ENCODE measurements at places on chromosomes 5 and 9.

DNA sequence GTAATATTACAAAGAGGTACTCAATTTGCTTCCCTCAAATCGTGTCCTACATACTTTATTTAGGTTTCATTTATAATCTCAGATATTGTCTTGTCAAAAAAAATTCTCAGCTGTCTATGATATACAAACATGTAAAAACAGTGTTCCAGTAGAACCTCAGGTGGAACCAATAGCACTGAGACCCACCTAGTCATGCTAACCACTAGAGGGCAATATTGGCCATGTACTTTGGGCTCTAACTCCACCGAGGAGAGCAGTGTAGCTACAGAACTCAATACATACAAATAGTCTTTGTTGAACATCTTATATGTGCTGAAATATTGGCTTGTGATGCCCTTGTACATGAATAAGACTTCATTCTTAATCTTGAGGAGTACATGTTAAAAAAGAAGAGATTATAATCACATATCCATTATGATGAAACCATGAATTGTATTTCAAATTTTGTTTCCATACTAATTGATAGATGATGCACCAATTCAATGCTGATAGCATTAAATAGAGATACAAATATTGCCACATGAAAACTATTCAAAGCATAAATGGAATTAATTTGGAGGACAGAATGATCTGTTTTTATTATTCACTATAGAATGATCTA, 71.2 kb upstream of the CNTLN start:
- no peak for DNase-seq

DNA sequence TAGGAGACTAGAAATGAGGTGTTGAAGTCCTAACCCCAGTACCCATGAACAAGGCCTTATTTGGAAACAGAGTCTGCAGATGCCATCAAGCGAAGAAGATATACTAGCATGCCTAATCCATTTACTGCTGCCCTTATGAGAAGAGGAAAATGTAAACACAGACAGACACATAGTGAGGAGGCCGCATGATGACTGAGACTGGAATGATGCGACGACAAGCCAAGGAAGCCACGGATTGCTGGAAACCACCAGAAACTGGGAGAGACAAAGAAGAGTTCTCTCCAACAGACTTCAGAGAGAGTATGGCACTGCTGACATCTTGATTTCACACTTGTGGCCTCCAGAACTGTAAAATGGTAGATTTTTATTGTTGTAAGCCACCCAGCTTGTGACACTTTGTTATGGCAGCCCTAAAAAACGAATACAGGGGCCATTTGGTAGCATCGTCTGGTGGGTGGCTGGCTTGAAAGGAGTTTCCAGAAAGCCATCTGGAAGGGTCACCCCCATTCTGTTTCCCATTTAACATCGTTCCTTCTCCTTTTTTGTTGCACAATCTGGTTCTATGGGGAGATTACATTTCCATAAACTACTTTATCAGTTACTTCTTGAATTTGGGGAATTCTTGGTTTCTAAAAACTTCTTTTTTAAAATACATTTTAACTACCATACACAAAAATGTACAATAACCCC, 193.1 kb downstream of the HSD17B3 start:
- no peak for DNase-seq

- DNase-seq, result no peak
Measured at GRCh38 chr5:136526791-136527190, 161.4 kb upstream of the TRPC7 start.

- no peak for DNase-seq
Measured at GRCh38 chr5:39063037-39063436, 11.2 kb downstream of the RICTOR start.

GRCh38 chr5:51188001-51188591, 195.2 kb upstream of the ISL1 start:
- no peak for DNase-seq

- DNase-seq, result no peak
Measured at GRCh38 chr9:68983008-68983411, 30.9 kb downstream of the PRKACG start.

DNA sequence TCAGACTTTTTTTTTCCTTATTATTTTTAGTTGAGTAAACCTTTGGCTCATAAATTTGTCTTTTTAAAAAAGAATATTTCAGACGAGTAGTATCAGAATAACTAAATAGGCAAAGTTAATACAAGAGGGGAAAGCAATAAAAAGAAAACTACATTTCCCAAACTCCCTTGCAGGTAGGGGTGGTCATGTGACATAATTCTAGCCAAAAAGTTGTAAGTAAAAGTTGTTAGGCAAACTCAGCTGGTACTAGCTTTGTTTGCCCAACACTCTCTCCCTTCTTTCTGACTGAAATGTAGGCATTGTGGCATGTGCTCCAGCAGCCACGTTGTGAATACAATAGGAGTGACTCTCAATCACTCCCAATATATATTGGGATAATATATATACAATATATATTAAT, 20.9 kb downstream of the GIN1 start:
- no peak for DNase-seq

- DNase-seq, result no peak
Measured at GRCh38 chr9:72834994-72835393, 117.9 kb downstream of the ALDH1A1 start.

GRCh38 chr5:179720222-179720621, 12.4 kb upstream of the MAML1 start:
- no peak for DNase-seq

GRCh38 chr5:154898210-154898609, 39.8 kb downstream of the CNOT8 start:
- DNase-seq, result no peak

GRCh38 chr5:51381761-51382474, 1.3 kb upstream of the ISL1 start:
- no peak for DNase-seq

- DNase-seq, result peak; percentile 76
Measured at GRCh38 chr5:442335-443238, at the start of gene EXOC3. Gene EXOC3, plus strand, starts transcription at chr5:443176. Its CDS starts 3,030 bp downstream, at chr5:446206.

DNA sequence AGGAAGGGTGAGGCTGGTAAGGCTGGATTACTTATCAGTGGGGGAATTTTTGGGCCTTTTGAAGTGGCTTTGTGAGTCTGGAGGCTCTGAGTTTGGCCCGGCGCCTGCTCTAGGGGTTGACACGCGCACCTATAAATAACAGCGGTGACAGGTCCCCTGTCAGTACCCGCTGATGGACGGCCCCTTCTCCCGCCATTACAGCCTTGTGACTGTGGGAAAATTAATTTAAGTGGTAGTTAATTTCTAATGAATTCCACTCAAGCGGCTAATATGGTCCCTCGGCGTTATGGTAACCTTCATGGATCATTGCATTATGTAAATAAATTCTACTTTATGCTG, 16.5 kb downstream of the MRPL36 start:
- no peak for DNase-seq

GRCh38 chr5:171934586-171934985, 71.9 kb downstream of the FBXW11 start:
- no peak for DNase-seq

DNA sequence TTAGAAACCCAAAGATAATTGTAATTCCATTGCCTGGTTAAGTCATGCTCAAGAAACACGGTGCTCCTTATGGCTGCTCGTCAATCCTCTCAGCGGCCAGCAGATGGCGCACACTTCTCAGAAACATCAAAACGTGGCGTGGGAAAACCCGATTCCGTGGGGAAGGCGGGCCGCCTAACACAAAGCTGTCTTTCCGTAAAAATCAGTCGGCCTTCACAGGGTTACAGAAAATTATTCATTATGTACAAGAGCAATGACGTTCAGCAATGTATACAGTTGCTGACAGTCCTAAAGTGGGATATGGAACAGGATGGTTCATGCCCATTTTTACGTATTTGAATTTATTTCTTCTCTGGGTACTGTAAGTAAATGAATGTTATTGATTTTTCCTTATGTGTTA, 83.5 kb downstream of the PDE4D start:
- peak; percentile 69 for DNase-seq

DNA sequence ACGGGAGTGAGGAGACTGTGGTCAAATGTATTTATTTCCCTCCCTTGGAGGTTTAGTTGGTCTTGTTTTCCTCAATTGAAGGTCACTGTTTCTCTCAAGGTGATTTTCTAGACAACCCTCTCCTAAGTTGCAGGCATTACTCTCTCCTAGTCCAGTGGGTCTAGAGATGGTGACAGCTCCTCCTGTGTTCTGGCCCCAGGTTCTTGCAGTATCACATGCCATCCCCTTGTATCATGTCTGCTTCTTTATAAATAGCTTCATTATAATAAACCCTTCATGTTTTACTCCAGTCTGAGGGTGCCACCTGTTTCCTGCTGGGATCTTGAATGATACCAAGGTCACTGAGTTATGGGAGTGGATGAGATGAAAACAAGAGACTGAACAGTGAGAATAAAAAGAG, 208.0 kb upstream of the KCNN2 start:
- DNase-seq, result no peak

- DNase-seq, result no peak
Measured at GRCh38 chr5:54344653-54345052, 34.3 kb upstream of the ARL15 start.

DNA sequence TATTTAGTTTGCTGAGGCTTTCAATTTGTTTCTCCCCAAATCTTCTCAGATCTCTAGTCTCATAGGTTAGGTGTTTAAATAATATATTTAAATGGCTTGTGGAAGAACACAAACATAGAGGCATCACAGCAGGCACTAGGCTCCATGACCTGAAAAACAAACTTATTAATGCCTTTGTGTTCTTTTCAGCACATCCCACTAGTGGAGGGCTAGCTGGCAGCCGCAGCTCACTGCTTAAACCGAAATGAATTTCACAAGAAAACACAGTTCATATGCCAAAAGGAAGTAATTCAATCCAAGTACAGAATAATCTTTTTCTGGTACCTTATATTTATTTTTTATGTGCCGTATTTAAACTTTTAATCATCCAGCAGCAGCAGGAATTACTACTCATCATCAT, 382.5 kb downstream of the PLK2 start:
- DNase-seq, result peak; percentile 27

GRCh38 chr5:57414857-57415256, 67.8 kb downstream of the ACTBL2 start:
- no peak for DNase-seq

DNA sequence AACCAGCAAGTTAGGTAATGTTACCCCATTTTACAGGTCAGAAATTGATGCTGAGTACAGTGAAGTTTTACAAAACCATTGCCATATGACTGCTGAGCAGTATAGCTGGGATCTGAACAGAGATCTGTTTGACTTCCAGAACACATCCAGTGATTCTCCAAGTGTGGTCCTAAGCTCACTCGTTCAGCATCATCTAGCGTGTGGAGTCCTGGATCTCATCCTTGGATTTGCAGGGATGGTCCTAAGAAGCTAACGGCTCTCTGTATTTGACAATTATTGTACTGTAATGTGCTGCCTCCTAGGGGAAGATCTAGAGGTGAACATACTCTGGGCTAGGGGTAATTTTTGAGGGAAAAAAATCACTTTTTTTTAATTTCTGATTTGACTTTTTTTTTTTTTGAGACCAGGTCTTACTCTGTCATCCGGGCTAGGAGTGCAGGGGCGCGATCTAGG, 1.4 kb downstream of the SLC26A2 start:
- DNase-seq, result no peak

DNA sequence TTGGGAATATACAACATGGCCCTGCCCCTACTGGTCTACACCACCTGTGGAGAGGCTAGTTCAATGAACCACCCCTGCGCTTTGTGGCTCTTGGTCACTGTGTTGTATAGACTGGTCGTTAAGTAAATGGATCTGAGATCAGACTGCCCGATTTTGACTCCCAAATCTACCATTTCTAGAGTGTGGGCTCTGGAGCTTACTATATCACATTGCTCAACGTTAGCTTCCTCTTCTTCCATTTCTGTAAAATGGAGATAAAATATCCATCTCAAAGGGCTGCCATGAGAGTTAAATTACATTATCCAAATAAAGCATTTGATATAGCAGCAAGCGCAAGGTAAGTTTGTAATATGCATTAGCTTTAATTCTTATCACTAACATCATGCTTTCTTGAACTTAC, 52.7 kb upstream of the IFNK start:
- DNase-seq, result no peak

DNA sequence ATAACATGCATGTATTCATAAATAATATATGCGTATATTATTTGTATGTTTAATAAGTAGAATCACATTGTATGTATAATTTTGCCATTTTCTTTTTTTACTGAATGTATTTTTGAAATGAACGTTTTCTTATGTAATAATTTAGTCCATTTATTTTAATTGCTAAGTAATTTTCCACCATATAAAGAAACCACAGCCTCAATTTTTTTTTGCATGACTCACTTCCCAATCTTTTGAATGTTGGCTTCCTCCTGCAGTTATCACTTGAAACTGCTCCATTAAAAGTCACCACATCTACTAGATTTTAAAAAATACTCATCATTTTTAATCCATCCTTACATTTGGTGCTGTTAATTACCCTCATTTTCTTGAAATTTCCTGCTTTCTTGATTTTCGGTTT, 363.3 kb upstream of the MEF2C start:
- DNase-seq, result no peak

DNA sequence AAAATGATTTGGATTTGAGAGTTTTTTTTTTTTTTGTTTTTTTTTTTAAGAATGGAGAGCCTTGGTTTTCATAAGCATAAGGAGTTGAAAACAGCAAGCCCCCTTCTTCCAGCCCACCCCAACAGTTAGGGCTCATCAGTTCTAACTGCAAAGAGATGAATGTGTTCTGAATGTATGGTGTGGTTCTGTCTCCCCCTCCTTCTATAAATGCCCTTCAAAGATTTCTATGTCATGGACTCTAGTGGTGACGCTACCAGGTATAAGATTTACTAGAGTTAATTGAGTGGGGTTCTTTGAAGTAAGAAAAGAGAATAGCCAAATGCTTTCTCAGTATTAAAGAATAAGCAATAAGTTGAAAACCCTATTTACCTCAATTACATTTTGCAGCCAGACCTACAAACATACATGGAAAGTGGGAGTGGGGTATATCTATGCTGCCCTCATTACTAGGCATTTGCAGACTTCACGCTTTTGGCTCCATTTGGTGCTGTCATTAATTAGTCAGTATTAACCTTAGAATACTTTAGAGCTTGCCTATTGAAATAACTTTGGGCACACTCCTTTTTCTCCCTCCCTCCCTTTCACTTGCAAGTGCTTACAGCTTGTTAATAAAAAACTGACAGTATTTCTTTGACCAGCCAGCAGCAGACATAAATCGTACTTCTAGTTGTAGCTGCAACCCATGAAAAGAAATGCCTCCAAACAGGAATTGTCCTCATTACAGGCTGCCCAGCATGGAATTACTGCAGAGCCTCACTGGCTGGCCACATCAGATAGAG, 667.2 kb upstream of the ZNF608 start:
- DNase-seq, result no peak

GRCh38 chr5:75601996-75602395, 9.3 kb upstream of the ANKDD1B start:
- no peak for DNase-seq

DNA sequence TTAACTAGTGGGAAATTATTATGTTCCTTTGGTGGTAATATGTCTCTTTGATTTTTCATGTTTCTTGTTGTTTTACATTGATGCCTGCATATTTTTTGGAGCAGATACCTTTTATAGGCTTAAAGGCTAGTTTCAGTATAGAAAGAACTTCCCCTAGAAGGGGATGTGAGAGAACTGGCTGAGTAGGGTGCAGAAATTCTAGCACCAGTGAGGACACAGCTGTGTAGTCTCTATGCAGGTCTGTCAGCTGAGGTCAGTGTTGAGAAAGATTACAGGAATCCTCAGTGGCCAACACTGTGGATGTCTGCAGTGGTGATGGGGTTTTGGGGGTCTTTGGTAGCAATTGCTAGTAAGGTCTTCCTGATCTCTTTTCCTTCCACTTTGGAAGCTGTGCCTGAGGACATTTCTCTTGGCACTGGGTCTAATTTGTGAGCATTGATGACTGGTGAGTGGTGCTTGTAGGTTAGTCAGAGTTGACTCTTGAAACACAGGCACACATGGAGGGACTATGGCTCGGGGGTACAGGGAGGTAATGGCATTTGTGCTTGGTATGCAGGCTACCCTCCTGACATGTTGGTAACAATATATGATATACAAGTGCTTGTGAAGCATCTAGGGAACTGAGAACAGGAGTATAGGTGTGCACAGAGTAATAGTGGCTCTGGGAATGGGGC, 221.4 kb downstream of the SPATA31D1 start:
- DNase-seq, result no peak
